Activated naive CD4-positive, alpha-beta T cell treated with anti-CD3 and anti-CD28 coated beads, Interleukin-2, amount 50 U/mL, for 72 hours (primary cell): ENCODE measurements at places on chromosomes 7 and 10.

DNA sequence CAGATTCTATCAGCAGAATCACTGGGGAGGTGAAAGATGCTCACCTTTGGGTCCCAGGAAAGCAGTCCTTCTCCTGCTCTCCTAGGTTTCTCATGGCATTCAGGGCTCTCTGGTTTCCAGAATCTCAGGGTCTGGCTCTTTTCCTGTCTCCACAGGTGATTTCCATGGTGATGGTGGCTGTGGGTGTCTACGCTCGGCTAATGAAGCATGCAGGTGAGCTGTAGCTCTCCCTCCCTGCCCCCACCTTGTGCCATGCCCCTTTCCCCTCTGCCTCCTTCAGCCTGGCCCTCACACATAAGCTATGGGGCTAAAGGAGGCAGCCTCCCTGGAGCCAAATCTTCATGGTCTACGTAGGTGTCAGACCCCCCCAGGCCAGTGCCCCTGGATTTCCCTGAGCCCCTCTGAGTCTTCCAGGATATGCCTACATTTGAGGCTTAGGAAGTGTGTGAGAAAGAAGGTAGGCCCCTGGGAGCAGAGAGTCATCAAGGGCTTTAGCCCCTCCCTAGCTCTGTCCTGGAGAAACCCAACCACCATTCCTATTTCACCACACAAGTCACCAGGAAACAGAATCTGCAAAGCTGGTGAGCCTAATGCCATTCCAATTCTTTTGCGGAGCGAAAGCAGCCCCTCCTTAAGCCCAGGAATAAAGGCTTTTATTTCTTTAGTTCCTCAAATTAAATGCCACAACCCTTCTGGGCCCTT is 17.2 kb downstream of the TSPAN33 start:
- DNase-seq, result no peak

DNA sequence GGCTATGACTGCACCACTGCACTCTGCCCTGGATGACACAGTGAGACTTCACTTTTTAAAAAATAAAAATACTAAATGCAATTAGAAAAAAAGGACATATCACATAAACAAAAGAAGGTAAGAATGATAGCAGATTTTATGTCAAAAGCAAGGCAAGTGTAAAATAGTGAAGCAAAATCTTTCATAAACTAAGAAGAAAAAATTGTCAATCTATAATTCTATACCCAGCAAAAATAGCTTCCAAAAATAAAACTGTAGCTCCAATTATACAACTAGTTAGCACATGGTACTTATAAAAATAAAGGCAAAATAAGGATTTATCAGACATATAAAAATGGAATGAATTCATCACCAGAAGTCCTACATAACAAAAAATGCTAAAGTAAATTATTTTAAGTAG is 85.4 kb upstream of the SVIL start:
- no peak for DNase-seq

- DNase-seq, result no peak
Observed at GRCh38 chr7:14000247-14000646, 10.8 kb upstream of the ETV1 start.

DNA sequence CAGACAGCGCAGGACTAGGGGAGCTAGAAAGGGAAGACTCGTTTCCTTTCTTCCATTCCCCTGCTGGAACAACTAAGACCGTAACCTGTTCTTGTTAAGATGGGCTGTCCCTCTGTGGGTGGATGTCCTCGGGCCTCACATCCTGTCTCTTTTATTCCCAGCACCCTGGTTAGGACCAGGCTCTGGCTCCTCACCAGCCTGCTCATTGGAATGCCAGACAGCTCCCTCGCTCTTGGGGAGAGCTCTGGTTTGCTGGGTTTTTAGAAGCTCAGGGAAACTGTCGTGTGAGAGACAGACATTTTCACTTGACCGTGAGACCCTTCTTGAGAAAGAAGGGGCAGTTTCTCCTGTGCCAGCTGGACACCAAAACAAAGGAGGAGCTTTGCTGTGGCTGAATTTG is 58.1 kb upstream of the HABP2 start:
- no peak for DNase-seq

DNA sequence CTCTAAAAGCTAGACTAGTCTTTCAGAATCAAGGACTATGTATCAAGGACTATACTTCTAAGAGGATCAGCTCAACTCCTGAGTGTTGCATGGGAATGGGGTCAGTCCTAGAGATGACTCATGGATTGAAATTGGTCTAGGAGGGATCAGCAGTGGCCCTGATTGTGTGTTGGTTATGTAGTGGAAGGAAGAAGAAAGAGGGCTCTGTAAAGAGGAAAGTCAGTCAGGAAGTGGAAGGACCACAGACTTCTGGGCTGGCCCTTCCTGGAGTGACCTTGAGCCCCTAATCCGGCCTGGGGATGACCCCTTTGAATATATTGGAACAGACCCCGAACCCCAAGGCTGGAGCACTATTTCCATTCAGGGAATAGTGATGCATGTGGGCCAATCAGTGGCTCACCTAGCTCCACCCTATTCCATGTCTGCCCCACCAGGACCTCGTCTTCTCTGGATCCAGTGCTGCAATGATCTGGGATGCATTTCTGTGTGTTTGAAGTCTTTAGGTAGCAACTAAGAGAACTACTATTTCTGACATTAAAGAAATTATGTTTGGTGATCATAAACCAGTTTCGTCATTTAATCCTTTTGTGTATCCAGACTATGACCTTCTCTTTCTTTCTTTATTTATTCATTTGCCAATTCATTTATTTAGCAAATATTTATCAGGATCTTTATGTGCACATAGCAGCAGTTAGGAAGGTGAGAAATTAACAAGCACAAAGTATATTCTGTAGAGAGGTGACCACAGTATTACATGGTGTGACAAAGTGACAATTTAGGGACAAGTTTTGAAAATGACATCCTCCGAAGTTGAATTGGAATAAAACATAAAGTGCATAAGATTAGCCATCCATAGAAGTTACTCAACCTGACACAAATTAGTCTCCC is 48.6 kb upstream of the KIF5B start:
- no peak for DNase-seq

DNA sequence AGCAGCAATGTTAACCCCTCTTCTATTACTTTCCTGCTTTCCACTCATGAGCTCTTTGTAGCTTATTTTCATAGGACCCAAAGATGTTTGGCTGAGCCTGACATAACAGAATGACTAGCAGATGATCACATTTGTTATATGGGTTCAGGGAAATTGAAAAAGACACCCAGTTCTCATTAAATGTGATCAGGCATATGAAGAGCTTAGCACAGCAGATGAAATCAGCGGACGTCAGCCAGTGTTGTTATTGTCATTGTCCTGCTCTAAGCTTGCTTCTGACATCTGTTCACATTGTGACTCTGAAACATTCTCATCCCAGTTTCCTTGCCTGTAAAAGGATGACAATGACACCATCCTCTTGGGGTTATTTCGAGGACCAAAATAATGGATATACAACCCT is 43.5 kb downstream of the FAM241B start:
- DNase-seq, result no peak

GRCh38 chr7:44639671-44640321 is 33.4 kb downstream of the OGDH start:
- no peak for DNase-seq
